ENCODE measurements at places on chromosomes 7 and 10. TPM values are rescaled to one million over a fixed set of nuclear protein-coding genes. Genes with fewer than 3 reads are reported as not detected.
A peak's percentile ranks its signal among the peaks of the same experiment; 100 is the strongest.

The PTPN20 gene
- 14.2 TPM for total RNA-seq

The GRID1 gene
- 16.5 TPM for total RNA-seq

The CLDN3 gene
- not detected for total RNA-seq

The CASP7 gene
- total RNA-seq: 3.9 TPM

DNA sequence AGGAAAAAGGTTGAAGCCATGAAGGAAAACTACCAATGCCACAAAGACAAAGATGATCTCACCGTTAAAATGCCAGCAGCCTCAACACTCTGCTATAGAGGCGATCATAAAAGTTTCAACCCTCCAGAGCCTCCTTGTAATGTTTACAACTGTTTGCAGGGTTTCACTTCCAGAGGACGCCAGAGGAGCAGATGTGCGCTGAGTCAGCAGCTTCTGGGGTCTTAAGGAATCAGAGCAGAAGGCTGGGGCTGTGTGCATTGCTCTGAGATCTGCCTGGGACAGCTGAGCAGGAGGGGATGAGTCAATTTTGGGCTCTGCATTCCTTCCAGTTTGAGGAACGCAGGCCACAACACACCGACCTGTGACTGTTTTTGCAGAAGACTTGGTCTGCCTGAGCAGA, 98.3 kb downstream of the TMEM130 start:
- peak; percentile 25 for DNase-seq

DNA sequence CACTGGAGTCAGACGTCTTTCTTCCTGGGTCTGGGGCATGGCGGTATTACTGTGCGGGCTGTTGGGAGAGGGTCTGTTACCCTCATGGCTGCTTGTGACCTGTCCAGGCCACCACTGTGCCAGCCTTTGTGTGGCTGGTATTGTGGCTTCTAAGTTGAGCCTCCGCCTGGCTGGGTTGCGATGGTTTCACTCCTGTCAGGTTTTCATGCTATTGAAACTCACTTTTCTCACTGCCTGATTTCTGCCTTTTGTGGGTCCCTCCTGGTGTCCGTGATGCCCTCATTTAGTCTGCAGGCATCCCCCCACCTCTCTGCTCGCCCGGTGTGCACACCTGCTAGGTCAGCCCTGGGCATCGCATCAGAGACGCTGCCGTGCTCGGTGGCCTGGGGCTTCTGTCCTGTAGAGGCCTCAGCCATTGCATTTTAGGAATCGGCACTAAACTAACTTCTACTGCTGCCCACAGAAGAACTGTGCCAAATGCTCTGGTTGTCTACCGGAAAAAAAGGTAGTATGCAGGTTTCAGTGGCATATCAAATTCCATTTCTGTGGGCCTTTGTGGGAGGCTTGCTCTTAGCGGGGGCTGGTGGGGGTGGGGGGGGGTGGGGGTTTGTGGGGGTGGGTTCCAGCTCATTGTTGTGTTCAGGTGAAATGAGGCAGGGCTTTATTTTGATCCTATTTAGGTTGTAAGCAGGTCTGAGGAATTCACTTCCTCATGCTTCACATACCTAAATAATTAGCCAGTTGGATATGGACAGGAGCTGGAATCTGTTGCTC, 64.3 kb downstream of the MGMT start:
- no peak for DNase-seq

- DNase-seq: no peak
These were observed 106.6 kb downstream of the POU6F2 start for GRCh38 chr7:39084349-39084748.

- no peak for DNase-seq
These were observed 226.6 kb downstream of the SDK1 start for GRCh38 chr7:3527496-3528124.

GRCh38 chr7:134301592-134301991, 15.1 kb downstream of the SLC35B4 start:
- DNase-seq: no peak

DNA sequence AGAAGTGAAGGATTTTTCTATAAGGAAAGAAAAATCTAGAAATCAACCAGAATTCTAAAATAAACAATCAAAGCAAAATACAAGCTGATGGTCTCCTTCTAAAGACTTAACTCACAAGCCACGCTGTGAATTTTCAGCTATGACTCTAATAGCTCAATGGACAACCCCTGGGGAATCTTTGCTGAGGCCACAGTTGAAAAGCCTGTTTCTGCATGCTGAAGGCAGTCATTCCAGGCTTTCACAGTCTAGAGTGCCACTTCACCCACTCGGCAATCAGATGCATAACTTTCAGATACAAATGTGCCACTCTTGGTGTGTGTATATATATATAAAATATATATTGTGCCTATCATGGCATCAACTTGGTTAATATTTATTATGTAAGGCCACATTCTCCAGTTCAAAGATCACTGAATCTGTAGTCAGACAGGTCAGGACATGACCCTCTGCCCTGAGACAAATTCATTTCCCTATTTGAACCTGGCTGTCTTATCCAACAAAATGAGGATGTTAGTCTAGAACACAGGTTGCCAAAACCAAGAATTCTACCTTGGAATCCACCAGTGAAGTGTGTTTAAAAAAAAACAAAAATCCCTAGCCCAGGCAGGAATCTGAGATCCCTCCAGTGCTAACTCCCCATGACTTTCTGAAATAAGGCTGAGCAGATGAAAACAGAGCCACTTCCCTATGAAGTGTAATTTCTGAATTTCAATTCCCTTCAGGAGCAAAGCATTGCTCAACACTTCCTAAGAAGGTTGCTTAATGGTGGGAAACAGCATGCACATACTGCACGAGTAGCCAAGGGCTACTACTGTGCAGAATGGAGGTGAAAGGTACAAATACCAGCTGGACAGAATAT, 9.9 kb downstream of the LIPA start:
- no peak for DNase-seq

DNA sequence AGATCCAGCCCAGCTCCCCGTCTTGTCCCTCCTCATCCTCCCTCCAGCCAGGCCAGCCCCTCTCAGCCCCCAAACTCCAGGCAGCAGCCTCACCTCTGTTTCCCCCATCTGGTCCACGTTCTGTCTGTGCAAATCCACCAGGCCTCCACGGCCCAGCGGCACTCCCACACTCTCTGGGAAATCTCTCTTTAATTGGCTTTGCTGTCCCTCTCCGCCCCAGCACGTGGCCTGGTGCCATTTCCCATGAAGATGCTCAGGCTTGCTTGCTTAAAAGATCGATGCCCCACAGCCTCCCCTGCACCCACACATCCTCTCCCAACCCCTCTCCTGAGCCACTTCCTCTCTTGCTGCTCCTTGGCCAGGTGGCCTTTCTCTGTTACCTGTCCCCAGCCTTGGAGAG, 39.3 kb downstream of the PRF1 start:
- no peak for DNase-seq

GRCh38 chr7:91915401-91916050, 25.1 kb upstream of the AKAP9 start:
- DNase-seq: no peak

DNA sequence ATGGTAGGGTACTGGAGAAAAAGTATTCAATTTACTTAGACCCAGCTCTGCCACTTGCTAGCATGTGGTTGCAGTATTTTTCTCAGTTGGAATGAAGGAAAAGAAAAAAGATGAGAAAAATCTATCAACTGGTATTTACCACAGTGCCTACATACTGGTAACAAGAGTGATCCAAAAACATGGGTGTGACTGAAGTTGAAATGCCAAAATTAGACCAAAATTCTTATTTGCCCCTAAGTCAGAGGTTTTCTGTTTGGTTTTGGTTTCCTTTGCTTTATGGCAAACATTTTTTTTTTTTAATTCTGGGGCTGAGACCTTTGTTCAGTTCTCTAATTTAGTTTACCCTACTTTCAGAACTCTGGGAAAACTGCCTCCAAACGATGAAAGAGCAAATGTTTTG, 12.3 kb downstream of the HYCC1 start:
- no peak for DNase-seq

DNA sequence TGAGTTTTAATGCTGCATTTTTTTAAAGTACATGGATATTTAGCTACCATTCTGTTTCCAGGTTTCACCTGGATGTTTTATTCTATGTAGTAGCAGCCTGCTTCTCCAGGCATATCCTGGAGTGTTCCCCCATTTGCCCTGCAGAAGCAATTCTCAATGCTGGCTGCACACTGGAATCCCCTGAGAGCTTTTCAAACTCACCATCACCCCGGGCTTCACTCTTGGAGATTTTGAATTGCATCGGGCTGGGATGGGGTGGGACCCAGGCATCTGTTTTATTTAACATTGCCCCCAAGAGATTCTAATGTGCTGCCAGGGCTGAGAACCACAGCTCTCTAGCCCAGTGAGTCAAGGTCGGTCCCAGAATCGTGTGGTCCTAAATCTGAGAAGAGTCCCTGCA, 113.2 kb upstream of the MACROH2A2 start:
- no peak for DNase-seq

GRCh38 chr10:101283762-101284100, 54.5 kb upstream of the LBX1 start:
- no peak for DNase-seq

DNA sequence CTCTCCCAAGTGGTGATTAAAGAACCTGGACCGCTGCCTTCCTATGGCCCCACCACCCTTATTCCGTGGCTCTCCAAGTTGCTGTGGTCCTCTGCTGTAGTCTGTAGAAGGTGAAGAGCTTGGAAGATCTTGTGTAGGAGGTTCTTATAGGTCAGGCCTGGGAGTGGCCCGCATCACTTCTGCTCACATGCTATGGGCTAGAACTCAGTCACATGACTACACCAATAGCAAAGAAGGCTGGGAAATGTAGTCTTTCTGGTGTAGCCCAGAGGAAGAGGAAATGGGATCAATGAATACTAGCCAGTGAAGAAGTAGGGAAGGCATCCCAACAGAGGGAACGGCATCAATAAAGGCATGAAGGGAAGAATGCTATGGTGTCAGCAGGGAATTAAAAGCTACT, 41.3 kb upstream of the AOAH start:
- DNase-seq: no peak

GRCh38 chr10:25530306-25530705, 355.5 kb downstream of the GPR158 start:
- no peak for DNase-seq

GRCh38 chr10:131531265-131532190, 220.0 kb upstream of the TCERG1L start:
- no peak for DNase-seq

DNA sequence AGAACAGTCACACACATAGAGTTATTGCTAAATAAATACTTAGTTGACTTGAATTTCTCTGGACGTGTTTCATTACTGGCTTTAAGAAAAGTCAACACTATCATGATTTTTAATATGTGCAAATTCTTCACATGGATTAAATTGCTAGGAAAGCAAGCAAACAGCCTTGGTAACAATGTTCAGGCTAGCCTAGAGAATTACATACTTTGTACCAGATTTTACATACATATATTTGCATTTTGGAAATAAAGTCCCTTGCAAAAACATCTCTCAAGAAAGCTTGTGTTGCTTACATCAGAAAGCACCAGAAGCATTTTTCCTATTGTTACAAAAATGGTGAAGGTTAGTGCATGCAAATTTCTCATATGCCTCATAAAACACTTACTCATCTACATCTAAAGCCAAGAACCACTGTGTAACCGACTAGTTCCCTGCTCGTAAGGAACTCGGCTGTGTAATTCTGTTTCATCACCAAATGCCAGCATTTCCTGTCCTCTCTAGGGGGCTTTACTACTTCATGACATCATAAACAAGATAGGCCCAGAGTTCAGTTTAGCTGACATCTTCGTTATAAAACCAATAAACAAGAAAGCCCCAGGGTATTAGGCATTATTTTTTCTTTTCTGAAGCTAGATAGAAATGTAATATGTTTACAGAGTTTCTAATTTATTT, 87.8 kb downstream of the CFAP58 start:
- no peak for DNase-seq

Measured in occipital lobe (tissue), 3 donors.